ENCODE measurements at places on chromosomes 1 and 21.
A peak's percentile ranks its signal among the peaks of the same experiment; 100 is the strongest.

GRCh38 chr1:54272772-54273091 lies 72.8 kb downstream of the MRPL37 start:
- no peak for DNase-seq

DNA sequence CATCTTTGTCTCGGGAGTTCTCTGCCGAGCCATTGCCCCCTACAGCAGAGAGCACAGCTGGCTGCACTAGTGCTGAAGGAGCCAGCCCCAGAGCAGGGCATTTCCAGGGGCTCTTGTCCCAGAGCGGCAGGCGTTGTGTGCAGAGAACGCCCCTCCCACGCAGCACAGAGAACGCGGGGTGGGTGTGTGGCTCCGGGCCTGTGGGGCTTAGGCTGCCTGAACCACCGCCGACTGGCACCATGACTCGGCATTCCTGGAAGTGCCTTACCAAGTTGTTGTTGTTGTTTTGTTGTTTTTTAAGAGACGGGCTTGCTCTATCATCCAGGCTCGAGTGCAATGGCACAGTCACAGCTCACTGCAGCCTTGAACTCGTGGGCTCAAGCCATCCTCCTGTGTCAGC lies 15.8 kb upstream of the DIP2A start:
- no peak for DNase-seq

DNA sequence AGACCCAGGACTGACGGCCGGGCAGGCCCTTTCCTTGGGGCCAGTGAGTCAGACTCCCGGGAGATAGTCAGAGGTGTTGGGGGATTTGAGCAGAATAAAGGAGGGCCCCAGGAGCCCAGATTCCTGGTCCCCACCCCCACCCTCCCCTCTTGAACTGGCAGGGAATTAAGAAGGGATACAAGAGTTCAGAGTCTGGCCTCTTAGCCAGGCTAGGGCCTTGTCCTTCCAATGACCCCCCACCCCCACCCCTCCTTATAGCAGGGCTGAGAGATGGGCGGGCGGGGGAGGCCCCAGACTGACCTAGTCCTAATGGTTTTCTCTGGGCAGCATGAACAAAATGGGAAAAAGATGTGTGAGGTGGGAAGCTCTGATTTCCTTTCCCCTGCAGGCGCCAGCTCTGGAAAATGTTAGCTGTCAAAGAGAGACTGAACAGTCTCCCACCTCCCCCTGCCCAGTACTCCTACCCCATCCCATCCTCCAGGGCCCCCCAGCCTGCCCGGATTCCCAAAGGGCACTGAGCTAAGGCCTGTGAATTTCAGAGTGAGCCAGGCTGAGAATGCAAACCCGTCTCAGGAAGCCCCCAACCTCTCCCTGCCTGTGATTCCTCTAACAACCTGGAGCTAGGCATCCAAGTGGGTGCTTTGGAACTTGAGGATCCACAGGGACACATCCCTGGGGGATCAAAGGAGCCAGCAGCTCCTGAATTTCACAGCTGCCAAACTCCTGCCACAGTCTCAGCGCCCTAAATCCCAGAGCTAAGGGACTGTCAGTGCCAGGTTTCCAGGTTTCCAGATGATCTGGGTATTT lies 5.8 kb upstream of the CRABP2 start:
- no peak for DNase-seq

- DNase-seq = no peak
These were observed 22.4 kb downstream of the CFHR4 start for GRCh38 chr1:196910215-196910614.

DNA sequence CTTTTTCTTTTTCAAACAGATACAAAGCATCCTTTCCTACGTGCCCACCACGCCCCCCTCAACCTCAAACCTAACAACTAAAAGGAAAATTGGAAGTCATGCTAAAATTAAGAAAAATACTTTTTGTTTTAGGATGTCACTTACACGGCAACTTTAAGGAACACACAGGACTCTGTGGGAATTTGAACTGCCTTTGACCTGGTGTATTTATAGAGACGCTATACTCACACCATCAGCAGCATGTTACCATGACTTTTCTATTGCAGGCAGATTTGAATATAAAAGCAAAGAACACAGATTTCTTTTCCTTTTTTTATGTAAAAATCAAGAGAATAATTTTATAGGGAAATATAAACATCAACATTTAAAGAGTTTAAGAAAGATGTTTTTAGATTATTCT lies 198.2 kb downstream of the SIPA1L2 start:
- no peak for DNase-seq

DNA sequence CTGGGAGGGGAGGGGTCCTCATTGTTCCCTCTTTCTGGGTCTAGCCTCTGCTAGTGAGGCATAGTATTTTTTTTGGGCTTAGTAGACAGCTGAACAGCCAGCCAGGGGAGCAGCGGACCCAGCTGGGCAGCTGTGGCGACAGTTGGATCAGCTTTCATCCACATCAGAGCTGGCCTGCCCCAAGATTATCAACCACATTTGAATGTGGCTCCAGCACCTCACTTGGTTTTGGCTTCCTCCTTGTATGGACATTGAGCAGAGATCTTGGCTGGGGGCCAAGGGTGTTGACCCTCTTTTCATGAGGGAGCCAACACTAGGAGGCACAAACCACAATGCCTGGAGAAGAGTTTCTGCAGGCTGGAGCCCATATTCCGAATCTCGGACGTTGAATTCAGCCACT lies 25.0 kb downstream of the WNT4 start:
- DNase-seq = peak; percentile 74

GRCh38 chr1:162207862-162208261 lies 138.4 kb downstream of the NOS1AP start:
- DNase-seq = no peak
